ENCODE measurements at places on chromosomes 11 and 22. TPM values are rescaled to one million over a fixed set of nuclear protein-coding genes. Genes with fewer than 3 reads are reported as not detected.

DNA sequence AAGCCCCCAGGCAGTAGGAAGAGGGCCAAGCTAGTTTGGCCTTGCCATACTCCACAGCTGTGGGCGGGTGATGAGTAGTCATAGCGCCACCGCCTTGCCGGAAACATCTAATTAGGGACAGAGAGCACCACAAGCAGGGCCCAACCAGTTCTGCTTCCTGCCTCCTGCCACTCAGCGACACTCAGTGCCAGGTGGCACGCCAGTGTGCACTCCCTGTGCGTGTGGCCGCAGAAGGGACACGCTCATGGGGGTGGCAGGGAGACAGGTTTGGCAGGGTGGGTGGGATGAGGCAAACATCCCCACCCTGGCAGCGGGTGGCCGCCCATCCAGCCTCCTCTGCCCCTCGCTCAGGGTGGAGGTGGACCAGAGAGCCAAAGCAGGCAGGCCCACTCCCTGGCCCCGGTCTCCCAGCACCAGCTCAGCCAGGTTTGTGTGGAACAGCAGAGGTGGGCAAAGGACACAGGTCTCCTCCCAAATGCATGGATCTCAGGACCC, 4.9 kb downstream of the OVOL1 start:
- DNase-seq, result no peak

The PNPLA5 gene
- not detected for total RNA-seq

The OSM gene
- not detected for total RNA-seq

- no peak for DNase-seq
Observed at GRCh38 chr22:29306835-29307595, 565 bp downstream of the GAS2L1 start.

The OR4A16 gene
- total RNA-seq, result not detected

The UBXN1 gene
- total RNA-seq, result 162 TPM

The HORMAD2 gene
- total RNA-seq, result not detected

DNA sequence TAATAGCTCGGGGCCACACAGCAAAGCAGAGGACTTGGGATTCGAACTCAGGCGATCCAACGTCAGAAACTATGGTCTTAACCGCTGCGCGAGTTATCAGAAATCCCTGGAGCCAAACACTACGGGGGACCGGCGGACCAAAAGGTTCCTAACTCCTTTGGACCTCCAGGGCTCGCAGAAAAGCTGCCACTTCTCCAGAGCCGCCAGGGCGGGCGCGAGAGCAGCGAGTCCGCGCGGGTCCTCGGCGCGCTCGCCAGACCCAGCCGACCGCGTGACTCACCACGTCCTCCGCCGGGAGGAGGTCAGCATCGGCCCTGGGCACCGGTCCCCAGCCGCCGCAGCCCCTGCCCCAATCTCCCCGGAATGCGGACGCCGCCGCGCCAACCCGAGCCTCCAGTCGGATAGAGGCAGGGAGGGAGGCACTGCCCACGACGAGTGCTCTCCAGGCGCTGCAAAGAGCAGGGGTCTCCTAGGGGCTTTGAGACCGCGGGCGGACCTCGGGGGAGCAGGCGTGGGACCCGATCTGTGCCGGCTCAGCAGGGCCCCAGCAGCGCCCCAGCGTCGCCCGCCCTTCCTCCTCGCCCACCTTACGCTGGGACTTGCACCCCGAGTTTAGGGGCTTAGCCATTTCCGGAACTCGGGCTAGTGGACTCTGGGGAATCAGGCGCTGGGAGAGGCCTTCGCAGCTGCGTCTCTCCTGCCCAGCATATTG, 6.2 kb upstream of the ALX4 start:
- DNase-seq, result no peak

- no peak for DNase-seq
Observed at GRCh38 chr11:65653229-65654225, 9.2 kb downstream of the RELA start.

The UBQLNL gene
- total RNA-seq, result 0.53 TPM

DNA sequence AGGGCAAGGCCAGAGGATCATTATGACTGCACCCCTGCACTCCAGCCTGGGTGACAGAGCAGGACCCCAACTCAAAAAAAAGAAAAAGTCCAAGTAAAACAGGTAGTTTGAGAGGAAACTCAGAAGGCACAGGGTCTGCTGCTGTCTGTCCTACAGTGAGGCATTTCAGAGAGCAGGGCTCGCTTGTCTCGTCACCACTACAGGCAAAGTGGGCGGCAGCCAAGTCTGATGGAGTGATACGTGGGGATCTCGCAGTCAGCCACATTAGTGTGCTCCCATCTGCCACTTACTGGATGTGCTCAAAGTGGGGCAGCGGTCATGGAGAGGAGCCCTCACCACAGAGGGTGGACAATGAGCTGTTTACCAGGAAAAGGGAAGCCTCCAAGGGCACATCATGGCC, 42.1 kb downstream of the PI4KA start:
- DNase-seq, result no peak

The TRIM48 gene
- total RNA-seq, result not detected

DNA sequence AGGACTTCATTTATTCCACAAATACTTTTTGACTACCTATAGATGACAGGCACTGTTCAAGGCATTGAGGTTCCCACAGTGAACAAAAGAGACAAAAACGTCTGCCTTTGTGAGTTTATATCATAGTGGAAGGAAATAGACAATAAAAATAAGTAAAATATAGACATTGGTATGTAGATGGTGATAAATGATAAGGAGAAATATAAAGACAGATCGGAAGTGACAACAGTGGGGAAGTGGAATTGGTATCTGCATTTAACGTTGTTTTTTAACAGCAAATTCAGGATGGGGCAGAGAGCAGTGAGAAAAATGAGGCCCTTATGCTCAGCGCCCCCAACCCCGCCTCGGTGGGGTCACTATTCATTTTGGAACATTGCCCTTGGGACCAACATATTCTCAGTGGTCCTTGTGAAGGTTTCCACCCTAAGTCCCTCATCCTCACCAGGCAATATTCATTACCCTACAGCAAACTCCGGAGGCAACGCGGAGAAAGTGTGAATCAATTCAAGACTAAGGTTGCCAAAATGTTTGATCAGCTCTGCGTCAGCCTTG, 627 bp upstream of the PEX26 start:
- no peak for DNase-seq

The GANAB gene
- 295 TPM for total RNA-seq

The OR2AG1 gene
- not detected for total RNA-seq

The KCNC1 gene
- not detected for total RNA-seq

The MMP12 gene
- not detected for total RNA-seq

The PATE4 gene
- total RNA-seq, result not detected

GRCh38 chr11:65298655-65299179, 15.9 kb upstream of the CDC42EP2 start:
- DNase-seq, result no peak

GRCh38 chr22:19815093-19815822, 39.4 kb downstream of the GNB1L start:
- no peak for DNase-seq

DNA sequence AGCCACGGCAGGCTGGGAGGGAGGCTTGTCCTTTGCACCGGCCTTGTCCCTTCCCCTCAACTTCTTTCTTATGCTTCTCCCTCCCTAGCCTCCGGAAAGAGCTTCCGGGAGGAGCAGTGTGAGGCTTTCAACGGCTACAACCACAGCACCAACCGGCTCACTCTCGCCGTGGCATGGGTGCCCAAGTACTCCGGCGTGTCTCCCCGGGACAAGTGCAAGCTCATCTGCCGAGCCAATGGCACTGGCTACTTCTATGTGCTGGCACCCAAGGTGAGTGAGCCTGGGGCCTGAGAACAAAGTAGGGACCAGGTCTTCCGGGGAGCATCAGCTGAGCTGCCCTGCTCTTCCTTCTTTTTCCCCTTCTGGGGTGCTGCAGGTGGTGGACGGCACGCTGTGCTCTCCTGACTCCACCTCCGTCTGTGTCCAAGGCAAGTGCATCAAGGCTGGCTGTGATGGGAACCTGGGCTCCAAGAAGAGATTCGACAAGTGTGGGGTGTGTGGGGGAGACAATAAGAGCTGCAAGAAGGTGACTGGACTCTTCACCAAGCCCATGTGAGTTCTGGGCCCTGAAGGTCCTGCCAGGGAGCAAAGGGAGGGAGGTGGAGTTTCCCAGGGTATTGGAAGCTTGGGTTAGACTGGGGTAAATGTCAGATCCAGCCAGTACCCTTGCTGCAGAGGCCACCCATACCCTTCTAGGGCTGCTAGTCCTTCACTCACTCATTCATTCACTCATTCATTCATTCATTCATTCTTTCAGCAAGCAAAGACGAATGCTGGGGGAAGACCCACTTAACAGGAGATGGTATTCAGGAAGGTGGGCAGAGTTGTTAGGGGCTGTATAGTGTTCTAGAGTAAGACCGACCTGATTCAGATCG, 22.6 kb downstream of the ADAMTS15 start:
- DNase-seq, result no peak

DNA sequence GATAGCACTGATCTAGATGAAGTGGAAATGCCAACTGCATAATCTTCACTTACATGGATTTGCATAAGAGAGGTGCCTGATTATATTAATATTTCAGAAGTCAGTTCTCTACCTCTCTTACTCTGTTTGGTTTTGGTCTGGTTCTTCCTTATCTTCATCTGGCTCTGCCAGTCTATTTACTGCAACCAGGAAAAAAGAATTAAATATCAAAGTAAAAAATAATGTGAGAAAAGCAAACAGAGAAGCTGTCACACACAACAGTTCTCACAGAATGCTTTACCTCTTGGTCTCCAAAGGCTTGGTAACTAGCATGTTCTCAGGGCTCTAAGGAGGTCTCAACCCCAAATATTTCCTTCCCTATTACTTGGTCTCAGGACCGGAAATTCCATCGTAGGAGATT, 6.7 kb downstream of the VSIG10L2 start:
- DNase-seq, result no peak

The GAS2 gene
- 0.88 TPM for total RNA-seq

GRCh38 chr22:45007391-45008185, 2.2 kb downstream of the PHF21B start:
- no peak for DNase-seq

DNA sequence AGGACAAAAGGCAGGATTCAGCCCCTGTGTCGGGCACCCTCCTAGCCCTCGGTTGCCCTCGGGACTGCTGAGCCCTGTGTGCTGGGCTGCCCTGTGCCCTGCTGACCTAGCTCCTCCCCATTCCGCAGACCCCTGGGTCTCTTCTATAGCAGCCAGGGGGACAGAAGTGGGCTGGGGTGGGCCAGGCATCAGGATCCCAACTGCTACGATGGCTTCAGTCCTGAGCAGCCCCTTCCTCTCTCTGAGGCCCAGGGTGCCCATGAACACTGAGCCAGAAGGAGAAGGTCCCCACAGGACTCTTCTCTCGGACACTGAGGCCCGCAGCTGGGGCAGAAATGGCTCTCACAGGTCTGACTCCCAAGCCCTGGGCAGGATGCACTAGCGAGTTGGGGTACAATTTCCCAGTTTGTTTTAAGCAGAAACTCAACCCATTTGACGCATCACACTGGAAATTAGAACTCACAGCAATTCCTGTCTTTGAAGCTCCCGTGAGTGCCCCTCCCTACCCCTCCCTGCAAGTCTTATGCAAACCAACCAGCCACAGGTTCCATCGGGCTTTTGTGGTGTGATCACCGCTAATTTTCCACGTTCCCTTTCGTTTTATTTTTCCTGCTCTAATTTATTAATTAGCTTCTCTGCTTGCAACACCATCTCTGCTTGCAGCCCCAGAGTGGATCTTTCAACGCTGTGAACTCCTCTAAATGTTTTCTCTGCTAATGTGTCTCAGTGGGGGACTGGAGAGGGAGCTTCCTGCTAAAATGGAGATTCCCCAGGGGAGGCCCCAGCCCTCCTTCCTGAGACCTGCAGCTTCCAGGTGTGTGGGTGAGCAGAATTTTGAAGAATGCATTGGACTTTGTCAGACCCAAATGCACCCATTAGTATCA, 56.7 kb downstream of the PHF21B start:
- DNase-seq, result no peak

The CHRM1 gene
- not detected for total RNA-seq

GRCh38 chr22:39173787-39174497, 21.5 kb upstream of the CBX7 start:
- no peak for DNase-seq
